Esophagus muscularis mucosa (tissue), 4 donors: ENCODE measurements at places on chromosomes 1 and 21. TPM values are rescaled to one million over a fixed set of nuclear protein-coding genes. Genes with fewer than 3 reads are reported as not detected.

Gene TOMM40L
- 9.1 TPM for total RNA-seq

DNA sequence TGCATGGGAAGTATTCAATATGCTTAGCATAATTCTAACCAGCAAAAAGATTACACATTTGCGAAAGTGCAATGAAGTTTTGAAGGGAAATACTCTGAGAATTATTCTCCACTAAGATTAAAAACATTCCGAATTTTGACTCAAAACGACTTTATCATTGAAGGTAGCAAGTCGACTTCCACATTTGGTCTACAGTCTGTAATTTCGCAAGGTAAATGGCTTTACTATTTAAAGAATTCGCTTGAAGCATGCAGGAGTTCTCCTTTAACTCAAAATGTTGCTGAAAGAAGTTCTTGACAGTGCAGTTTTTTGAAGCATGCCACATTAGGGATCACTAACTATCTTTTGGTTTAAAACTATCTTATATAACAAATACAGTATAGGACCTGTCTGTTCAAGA lies 161.0 kb upstream of the HP1BP3 start:
- no peak for DNase-seq

DNA sequence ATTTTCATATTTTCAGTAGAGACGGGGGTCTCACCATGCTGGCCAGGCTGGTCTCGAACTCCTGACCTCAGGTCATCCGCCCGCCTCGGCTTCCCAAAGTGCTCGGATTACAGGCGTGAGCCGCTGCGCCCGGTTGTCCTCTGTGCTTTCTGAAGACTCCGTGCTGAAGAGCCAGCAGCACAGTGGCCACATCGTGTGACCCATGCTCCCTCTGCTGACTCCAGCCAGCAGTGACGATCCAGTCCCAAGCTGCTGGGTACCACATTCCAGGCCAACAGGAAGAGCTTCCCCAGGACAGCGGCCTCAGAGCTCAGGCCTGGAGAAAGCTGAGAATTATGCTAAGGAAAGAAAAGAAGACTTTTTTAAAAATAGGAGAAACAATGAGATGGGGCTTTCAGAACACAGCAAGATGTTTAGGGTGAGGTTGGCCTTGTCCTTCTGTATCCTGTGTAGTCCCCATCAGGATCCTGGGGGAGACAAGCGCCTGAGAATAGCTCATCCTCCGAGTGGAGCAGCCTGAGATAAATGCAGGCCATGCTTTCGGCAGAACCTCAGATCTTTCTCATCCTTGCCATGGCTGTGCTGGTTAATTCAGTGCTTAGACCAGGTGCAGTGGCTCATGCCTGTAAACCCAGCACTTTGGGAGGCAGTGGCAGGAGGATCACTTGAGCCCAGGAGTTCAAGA lies 207.1 kb downstream of the SLC35F3 start:
- no peak for DNase-seq

- no peak for DNase-seq
Observed at GRCh38 chr1:196355206-196355786, 252.9 kb downstream of the KCNT2 start.

GRCh38 chr1:56286956-56287355 lies 292.4 kb downstream of the PLPP3 start:
- no peak for DNase-seq

- no peak for DNase-seq
Observed at GRCh38 chr1:229696385-229696784, 70.3 kb downstream of the URB2 start.

DNA sequence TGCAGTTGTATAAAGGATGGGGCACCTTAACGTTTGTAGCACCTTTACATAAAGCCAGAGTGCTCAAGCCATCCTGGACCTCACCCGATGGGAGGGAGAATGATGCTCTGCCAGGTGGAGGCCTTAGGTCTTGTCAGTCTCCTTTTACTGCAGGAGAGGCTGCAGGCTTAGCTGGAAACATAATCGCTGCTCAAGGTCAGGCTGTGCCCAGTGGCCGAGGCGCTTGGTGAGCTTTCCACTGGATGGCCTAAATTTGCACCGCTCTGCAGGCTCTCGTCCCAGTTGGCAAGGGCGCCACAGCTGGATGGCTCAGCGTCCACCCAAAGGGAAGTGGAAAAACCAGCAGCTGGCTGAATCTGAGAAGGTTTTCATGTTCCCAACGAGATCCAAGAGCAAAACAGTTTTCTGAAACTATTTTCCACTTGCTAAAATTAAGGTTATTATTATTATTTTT lies 438.9 kb downstream of the CAMTA1 start:
- no peak for DNase-seq

- DNase-seq: peak; percentile 68
Observed at GRCh38 chr1:117335376-117336086, 31.7 kb upstream of the MAN1A2 start.

DNA sequence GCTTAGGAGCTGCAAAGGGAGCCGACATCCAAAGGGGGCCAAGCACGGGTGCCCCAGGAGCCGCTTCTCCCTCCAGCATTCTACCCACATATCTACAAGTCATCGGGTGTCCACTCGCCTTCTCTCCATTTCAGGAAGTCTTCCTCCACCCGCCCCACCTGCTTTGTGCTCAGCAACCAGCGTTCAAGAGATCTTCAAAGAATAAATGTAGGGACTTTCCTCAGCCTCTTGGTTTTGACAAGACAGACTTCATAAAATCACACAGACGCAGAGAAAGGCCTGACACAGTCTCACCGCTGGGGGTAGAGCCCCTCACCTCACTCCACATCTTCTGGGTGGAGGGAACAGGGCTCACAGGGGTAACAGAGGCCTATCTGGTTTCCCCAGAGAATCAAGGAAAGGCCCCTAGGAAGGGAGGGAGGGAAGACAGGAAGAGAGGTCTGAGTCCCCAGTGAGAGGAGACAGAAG lies 49.5 kb downstream of the SSBP3 start:
- DNase-seq: no peak

Gene ANXA9
- 0.13 TPM for total RNA-seq

DNA sequence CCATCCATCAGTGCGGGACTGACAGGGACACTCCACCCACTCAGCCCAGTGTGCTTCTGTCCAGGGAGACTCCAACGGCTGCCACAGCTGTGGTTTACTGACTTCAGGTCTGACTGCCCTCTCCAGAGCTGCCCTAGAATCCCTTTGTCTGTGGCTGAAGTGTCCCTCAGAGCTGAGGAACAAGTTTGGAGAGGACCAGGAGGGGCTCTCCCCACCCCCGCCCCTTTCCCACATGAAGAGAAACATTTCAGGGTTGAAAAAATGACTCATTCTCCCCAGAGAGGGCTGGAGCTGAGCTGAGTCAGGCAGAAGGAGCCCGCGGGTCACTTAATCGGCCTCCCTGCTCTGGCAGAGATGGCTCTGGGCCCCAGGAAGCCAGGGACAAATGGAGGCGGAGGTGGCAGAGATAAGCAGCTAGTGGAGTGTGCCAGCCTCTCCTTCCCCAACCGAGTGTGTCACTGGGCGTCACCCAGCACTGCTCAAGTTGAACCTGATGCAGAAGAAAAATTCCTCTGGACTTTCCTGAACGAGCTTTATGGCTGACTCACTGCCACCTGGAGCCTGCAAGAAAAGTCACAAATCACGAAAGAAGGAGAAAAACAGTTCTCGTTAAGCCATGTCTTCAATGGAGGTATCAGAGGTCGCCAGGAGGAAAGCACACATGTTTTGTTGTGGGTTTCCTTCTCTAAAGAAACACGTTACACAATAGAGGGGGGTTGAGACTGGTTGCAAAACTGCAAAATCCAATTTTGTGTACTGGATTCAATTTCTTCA lies 34.3 kb upstream of the ECE1 start:
- DNase-seq: no peak

- DNase-seq: no peak
Observed at GRCh38 chr1:205709059-205709398, 28.7 kb upstream of the SLC45A3 start.

Gene PPIAL4G
- total RNA-seq: not detected

GRCh38 chr1:208232662-208233038 lies 11.5 kb downstream of the PLXNA2 start:
- no peak for DNase-seq

Gene OR2M2
- not detected for total RNA-seq

Gene GSTM1
- not detected for total RNA-seq

GRCh38 chr1:101284021-101284420 lies 47.2 kb downstream of the S1PR1 start:
- DNase-seq: no peak

DNA sequence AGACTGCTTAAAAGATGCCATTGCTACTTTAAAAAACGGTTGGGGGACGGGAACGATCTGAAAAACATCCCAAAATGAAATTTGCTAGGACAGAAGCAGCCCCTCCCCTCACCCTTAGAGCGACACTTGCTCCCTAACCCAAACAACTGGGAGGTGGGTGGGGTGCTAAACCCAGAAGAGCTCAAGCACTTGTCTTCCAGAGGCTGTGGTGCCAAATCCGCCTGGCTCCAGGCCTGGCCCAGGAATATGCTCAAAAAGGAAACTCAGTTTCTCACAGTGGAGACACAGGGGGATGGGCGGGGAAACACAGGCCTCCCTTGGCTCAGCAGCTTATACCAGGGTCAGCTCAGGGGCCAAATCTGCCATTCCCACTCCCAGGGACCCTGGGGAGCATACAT lies 644 bp upstream of the PBXIP1 start:
- DNase-seq: no peak

Gene SLC25A33
- 15.6 TPM for total RNA-seq

- no peak for DNase-seq
Observed at GRCh38 chr1:168826269-168826668, 97.3 kb upstream of the DPT start.

Gene PLA2G2A
- total RNA-seq: 58.3 TPM

DNA sequence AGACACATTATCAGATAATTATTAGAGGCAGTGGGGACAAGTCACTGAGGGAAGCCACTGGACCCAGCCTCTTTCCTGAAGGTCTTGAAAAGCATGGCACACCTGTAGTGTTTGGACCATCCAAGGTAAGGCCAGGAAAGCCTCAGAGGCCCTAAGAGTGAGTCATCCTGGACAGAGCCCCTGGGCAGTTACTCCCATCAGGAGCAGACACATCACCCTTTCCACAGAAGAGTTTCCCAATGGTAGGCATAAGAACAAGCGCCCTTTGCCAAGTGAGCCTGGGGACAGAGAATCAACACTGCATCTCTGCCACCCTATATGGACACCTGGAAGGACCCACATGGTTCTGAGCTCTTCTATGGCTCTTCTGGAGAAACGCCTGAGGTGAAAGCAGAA lies 136.0 kb downstream of the PLXNA2 start:
- no peak for DNase-seq

GRCh38 chr1:229664133-229664689 lies 38.2 kb downstream of the URB2 start:
- no peak for DNase-seq

GRCh38 chr1:234214911-234215892 lies 158.1 kb upstream of the COA6 start:
- no peak for DNase-seq

Gene IL19
- not detected for total RNA-seq

- DNase-seq: no peak
Observed at GRCh38 chr21:25639551-25640201, 618 bp downstream of the JAM2 start.

GRCh38 chr1:47881505-47882442 lies 115.4 kb downstream of the TRABD2B start:
- no peak for DNase-seq

- peak; percentile 42 for DNase-seq
Observed at GRCh38 chr21:44590311-44590721, 2.0 kb downstream of the KRTAP10-6 start.

Gene TRIM62
- total RNA-seq: 5.0 TPM

DNA sequence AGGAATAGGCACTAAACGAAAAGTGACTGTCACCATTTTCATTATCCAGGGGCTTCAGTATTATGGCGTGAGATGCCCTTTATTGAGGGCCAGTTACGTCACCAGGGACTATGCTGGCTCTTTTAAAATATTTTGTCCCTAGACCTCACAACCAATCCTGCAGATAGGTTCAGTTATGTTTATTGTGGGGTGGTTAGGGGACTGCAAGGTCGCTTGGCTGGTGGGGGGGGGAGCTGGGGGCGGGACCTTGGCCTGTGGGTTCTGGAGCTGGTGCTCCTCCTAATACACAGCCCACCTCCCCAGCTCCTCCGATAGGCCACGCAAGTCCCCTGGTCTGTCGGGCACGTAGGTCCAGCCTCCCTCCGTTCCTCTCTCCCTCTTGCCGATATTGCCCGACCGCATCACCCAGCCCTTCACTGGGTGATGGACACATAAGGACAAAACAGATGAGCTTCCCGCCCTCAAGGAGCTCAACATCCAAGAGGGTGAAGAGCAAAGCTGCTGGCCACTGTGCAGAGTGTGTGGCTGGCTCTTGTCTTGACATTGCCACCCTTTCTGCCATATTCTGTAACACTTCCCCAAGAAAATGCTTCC lies 271.8 kb downstream of the MATN1 start:
- DNase-seq: peak; percentile 50

Gene PALMD
- total RNA-seq: 15.4 TPM

Gene RNU1-1
- total RNA-seq: not detected

DNA sequence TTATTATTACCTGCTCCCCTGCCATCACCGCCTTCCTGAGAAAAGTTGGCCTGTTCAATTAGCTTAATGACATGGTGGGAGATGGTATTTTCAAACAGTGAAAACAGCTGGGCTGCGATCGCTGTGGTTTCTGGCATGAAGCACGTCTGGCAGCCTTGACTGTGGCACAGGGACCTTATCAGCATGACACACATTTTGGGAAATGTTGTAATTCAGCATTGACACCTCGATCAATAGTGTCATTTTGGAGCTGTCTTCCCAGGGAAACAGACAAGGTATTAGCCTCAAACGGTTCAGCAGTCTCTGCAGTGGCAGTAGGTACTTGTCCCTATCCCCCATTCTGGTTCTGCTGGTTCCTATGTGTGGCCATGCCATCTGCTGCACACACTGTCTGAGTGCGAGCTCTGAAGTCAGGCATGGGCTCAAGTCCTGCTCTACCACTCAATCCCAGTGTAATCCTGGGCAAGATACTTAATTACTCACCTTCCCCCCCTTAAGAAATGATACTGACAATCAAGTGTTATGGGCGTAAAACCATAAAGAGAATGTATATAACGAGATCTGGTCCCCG lies 154.5 kb upstream of the KCND3 start:
- no peak for DNase-seq

Gene FAM131C
- total RNA-seq: not detected

DNA sequence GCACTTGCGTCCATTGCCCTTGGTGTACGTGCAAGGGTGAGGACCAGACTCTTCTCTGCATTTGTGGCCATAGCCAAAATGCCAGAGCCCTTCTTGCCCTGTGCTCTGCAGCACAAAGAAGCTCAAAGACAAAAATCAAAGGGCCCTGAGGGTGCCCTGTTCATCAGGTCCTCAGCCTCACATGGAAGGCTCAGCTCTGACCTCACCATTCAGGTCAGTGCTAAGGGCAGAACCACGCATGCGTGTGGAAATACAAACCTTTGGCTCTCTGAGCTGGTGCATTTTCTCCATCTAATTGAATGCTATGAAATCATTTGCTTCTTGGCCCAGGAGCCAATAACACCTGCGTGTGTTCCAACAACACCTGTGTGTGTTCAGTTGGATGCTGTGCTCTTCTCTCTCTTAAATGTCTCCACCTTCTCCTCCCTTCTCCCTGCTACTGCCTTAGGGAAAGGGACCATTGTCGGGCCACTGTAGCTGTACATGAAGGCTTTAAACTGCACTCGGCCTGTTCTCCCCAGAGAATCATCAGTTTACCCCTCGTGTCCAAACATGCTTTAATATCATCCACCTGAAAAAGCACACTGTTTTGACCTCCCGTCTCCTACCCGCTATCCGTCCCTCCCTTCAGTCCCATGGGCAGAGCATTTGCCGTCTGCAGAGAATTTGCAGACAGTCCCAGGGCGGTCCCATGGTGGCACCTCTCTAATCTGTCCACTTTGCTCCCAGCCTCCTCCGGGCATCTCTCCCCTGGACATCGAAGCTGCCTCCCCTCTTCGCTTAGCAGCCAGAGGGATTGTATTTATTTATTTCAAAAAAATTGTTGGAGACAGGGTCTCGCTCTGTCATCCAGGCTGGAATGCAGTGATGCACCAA lies 60.6 kb downstream of the EVA1C start:
- DNase-seq: no peak
